ENCODE measurements at places on chromosomes 16 and 17. TPM values are rescaled to one million over a fixed set of nuclear protein-coding genes. Genes with fewer than 3 reads are reported as not detected.
A peak's percentile ranks its signal among the peaks of the same experiment; 100 is the strongest.

GRCh38 chr16:78742501-78743283 is 643.2 kb downstream of the WWOX start:
- H3K4me3 ChIP-seq: no peak overlapping the region
- no peak for DNase-seq
- no peaks in the 10 kb centered on the region for H3K4me1 ChIP-seq
- H3K27me3 ChIP-seq: no peaks in the 10 kb centered on the region

DNA sequence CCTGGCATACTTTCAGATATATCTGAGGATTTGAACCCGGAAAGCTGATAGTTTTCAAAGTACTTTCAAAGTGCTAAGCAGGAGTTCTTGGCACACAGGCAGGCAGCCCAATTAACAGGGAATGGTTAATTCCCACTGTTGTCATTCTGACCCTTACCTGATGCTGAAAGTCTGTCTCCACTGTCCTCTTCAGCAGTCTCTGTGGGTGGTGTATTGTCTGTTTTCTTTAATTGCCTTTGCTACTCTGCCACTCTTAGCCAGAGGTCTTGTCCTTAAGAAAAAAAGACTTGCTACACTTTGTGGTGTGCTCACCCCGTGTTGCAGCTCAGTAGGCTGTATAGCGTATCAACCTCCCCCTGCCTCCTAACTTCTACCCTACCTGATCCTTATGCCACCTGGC is 63.2 kb upstream of the SLC12A3 start:
- H3K36me3 ChIP-seq: peaks cover 21% of the 10 kb centered on the region
- no peak overlapping the region for H3K27ac ChIP-seq
- H3K4me1 ChIP-seq: peaks cover 8% of the 10 kb centered on the region
- no peak overlapping the region for H3K4me3 ChIP-seq
- H3K27me3 ChIP-seq: no peaks in the 10 kb centered on the region
- no peak for DNase-seq

DNA sequence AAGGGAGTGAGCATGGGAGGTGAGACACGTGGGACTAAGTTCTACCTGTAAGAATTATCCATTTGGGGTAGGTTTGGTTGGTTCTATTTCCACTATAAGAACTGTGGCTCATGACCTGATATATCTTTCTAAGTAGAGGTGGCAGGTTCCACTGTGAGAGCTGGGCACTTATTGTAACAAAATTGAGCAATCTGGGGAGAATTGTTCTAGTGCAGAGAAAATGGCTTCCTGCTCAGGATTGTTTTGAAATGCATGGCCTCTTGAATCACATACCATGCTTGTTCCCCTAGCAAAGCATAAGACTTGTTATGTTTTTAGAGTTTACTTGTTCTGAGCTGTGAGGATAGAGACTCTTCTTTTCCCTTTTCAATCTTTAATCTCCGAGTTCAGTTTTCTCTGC is 125.9 kb downstream of the MAP2K6 start:
- no peaks in the 10 kb centered on the region for H3K36me3 ChIP-seq
- H3K27ac ChIP-seq: no peak overlapping the region
- DNase-seq: no peak
- no peaks in the 10 kb centered on the region for H3K27me3 ChIP-seq

GRCh38 chr16:78920621-78921020 is 679.9 kb downstream of the MAF start:
- no peak for DNase-seq
- H3K27ac ChIP-seq: no peak overlapping the region
- no peaks in the 10 kb centered on the region for H3K36me3 ChIP-seq
- no peaks in the 10 kb centered on the region for H3K4me1 ChIP-seq
- H3K27me3 ChIP-seq: no peaks in the 10 kb centered on the region
- no peak overlapping the region for H3K4me3 ChIP-seq

GRCh38 chr17:50495217-50495823 is 12.9 kb upstream of the MYCBPAP start:
- no peak overlapping the region for H3K27ac ChIP-seq
- H3K4me1 ChIP-seq: peaks cover 5% of the 10 kb centered on the region
- no peaks in the 10 kb centered on the region for H3K27me3 ChIP-seq

DNA sequence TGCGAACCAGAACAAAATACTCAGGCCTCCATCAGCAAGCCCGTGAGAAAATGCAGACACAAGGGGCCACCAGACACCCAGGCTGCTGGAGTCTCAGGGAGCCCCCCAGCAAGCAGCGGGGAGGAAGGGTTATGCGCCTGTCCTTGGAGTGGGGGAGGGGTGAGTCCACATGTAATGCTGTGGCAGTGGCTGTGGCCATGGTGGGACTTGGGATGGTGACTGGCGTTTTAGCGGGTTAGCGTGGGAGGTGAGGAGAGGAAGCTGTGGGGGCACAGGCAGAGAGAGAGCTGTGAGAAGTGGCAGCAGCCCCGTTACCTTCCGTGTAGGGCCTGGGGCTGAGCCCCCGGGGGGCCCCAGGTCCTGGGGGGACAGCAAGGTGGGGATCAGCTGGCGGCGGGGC is 58.3 kb downstream of the SRCIN1 start:
- peaks cover 2% of the 10 kb centered on the region for H3K4me1 ChIP-seq
- H3K36me3 ChIP-seq: no peaks in the 10 kb centered on the region
- H3K27ac ChIP-seq: no peak overlapping the region
- DNase-seq: no peak
- no peak overlapping the region for H3K4me3 ChIP-seq

DNA sequence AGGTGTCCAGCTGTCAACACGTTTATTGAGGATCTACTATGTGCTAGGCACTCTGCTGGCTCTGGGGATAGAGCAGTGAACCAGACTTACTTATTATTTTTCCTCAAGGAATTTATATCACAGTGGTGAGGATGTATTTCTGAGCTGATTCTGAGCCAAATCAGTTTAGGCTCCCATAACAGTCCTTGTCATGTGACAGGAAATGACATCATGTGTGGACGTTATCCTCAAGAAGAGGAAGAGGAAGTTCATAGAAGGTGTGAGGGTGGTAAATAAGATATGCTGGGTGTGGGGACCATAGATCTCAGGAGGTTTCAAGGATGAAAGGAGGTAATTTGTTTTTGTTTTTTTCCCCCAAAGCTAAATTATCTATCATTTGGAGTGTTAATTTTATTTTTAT is 873.5 kb upstream of the EEF2KMT start:
- no peak for DNase-seq
- no peaks in the 10 kb centered on the region for H3K4me1 ChIP-seq
- H3K4me3 ChIP-seq: no peak overlapping the region
- no peak overlapping the region for H3K27ac ChIP-seq

DNA sequence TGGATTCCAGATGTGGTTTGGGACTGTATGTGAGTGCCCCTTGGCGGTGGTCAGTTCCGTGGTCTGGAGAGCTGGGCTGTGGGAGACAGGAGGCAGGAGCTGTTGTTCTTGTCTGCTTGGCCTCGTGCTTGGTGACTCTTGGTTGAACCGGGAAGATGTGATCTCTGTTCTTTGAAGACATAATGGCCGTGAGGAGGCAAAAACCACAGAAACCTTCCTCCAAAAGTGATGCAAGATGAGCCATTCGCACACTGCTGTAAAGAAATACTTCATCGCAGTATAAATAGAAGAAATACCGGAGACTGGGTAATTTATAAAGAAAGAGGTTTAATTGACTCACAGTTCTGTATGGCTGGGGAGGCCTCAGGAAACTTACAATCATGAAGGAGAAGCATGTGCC is 128.8 kb downstream of the RAP1GAP2 start:
- DNase-seq: peak; percentile 64
- no peaks in the 10 kb centered on the region for H3K27me3 ChIP-seq
- peak overlapping the region; percentile 87 for H3K27ac ChIP-seq
- H3K4me1 ChIP-seq: peaks cover 24% of the 10 kb centered on the region
- H3K4me3 ChIP-seq: no peak overlapping the region
- H3K36me3 ChIP-seq: no peaks in the 10 kb centered on the region

DNA sequence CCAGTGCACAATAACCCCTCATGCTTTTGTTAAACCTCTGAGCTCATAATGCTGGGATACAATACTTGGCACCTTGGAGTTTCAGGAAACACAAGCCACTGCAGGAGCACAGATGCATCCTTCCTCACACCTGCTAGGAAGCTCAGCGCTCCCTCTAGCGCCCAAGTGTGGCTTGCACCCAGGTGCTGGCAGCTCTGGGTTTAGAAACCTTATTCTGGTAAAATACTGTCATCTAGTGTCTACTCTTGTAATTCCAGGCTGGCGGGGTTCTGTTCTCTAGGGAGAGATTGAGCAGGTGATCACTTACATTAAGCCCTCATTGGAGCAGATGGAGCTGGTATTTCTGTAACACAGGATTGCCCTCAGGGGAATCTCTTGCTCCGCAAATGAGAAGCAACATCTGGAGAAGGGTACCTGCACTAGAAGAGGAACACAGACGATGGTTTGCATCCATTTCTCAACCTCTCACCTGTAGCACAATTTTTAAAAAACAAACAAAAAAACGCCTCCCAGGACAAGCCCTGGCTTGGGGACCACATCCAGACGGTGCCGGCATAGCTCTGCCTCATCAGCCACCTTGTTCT is 1.5 kb downstream of the CCL1 start:
- H3K4me3 ChIP-seq: no peak overlapping the region
- H3K36me3 ChIP-seq: no peaks in the 10 kb centered on the region
- peak; percentile 88 for DNase-seq
- H3K27me3 ChIP-seq: no peaks in the 10 kb centered on the region

DNA sequence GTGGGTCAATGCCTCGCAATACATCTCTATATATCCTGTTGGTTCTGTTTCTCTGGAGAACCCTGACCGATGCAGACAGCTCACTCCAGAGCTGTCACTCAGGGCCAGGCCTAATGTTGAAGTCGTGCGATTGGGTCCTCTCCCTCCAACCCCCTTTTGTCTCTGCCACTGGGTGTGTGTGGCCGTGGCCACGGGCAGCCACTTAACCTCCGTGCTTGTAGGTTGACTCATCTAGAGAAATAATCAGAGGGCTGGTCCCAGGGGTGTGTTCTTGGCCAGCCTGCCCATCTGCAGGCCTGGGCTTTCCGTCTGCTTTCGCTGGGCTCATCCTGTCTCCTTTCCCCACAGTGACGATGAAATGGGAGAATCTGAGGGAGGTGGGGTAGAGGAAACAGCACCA is 7.4 kb downstream of the ADAD2 start:
- peaks cover 16% of the 10 kb centered on the region for H3K27me3 ChIP-seq
- no peaks in the 10 kb centered on the region for H3K36me3 ChIP-seq
- peak; percentile 98 for DNase-seq
- peaks cover 5% of the 10 kb centered on the region for H3K4me1 ChIP-seq
- H3K4me3 ChIP-seq: no peak overlapping the region

DNA sequence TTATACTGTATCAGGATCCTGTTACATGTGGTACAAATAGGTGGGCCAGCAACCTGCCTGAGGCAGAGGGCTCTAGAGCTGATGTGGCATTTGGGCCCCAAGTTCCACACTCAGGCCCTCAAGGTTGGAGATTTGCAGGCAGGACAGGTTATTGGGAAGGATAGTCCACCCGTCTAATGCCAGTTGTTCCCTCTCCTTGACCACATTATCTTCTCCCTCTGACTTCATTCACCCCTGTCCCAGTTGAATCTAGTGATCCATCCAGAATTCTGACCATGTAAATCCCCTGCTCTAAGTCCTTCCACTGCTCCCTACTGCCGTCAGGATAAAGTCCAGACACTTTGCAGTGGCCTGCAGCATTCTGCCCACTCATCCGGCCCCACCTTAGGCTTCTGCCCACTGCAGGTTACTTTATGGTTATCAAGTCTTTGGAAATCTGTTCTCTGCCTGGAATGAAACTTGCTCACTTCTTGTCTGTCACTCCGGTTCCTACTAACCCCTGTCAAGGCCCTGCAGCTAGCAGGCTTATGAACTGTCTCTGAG is 1.9 kb upstream of the NFATC3 start:
- peak overlapping the region; percentile 62 for H3K27ac ChIP-seq
- peaks cover 45% of the 10 kb centered on the region for H3K4me1 ChIP-seq
- H3K36me3 ChIP-seq: peaks cover under 1% of the 10 kb centered on the region

DNA sequence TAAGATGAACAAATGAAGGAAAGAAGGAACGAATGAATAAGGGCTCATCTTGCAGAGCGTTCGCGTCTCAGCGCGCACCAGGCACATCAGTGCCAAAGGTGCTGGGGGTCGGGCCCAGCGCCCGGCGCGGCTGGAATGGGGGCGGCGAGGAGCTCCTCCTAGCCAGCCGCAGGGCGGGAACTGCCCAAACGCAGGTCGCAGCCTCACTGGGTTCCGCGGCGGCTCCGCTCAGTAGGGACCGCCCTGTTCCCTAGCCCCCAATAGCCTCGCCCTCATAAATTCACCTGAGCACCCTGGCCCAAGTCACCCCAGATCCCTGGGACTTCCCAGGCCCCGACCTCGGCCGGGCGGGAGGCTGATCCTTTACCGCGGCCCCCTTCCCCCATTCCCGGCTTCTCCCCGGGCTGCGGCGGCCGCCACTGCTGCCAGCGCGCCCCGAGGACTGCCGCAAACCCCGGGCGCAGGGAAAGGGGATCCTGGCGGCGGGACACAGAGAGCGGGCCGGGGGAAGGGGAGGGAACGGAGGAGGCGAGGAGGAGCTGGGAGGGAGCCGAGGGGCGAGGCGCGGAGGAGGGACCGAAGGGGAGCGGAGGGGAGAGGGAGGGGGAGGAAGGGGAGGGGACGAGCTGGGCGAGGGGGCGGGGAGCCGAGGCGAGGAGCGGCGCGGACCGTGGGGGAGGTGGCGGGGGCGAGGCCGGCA is 377 bp upstream of the CRHR1 start:
- DNase-seq: peak; percentile 59
- no peaks in the 10 kb centered on the region for H3K36me3 ChIP-seq
- H3K4me3 ChIP-seq: no peak overlapping the region
- H3K27ac ChIP-seq: no peak overlapping the region

DNA sequence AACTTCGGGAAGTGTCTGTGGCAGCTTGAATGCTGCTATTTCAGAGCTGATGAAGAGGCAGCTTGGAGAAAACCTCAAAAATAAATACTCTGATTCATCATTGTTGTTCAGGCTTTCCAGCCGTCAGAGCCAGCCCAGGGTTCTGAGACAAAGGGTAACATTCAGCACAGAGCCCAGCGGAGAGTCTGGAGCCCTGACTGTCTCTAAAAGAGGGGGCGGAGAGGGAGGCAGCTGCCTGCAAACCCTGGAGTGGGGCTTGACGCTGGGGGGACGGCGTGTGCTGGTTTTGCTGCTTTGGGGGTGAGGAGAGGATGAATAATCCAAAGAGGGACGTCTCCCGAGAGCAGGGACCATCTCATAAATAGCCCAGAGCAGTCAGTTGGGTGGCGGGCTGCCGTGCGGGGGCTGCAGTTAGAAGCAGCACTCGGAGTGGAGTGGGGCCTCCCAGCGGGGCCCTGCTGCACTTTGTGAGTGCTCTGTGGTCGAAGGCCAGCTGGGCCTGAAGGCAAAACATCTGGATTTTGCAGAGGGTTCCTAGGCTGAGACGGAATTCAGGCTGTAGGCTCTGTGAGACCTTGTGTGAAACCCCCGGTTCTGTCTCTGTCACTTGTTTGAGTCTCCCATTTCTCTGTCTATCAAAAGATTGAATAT is 237.8 kb downstream of the PRKCA start:
- peak; percentile 87 for DNase-seq
- no peaks in the 10 kb centered on the region for H3K36me3 ChIP-seq
- peaks cover 61% of the 10 kb centered on the region for H3K4me1 ChIP-seq
- H3K4me3 ChIP-seq: peak overlapping the region; percentile 53
- H3K27me3 ChIP-seq: no peaks in the 10 kb centered on the region
- H3K27ac ChIP-seq: peak overlapping the region; percentile 92

KRTAP4-16 gene
- not detected for total RNA-seq

TP53TG3 gene
- not detected for total RNA-seq

RASL10B gene
- 2.7 TPM for total RNA-seq

KRTAP9-4 gene
- total RNA-seq: not detected

TPSG1 gene
- not detected for total RNA-seq

CCDC200 gene
- total RNA-seq: not detected

PPY gene
- total RNA-seq: not detected

HS3ST6 gene
- not detected for total RNA-seq

KSR1 gene
- 6.2 TPM for total RNA-seq

ALOX12B gene
- total RNA-seq: not detected

FGF11 gene
- total RNA-seq: 0.29 TPM

All from osteoblast (primary cell).